ENCODE measurements at places on chromosomes 16 and 17.

DNA sequence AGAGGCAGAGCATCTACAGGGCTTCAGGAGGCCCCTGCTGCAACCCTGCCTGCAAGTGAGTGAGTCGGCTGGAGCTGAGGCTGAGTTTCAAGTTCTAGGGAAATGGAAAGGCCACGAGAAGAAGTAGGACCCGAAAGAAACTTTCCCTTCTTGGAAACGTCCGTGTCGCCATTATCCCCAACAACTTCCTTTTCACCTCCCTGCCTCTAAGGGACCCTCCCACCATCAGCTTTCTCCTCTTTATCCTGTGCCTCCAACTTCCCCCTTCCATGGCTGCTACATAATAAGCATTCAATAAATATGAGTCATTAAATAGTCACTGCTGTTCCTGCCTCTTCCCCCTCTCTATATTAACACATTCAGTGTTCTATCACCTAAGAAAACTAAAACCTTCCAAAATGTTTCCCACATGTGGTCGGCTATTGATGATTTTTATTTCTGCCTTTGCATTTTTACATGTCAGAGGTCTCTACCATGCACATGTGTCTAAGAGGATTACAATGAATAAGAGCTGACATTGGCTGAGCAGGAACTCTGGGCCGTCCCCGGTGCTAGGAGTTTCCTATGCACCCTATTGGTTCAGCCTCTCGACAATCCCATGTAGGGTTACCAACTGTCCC lies 115.9 kb upstream of the TNRC6C start:
- DNase-seq: no peak
- no peaks in the 10 kb centered on the region for H3K27me3 ChIP-seq
- no peaks in the 10 kb centered on the region for H3K36me3 ChIP-seq
- no peak overlapping the region for H3K27ac ChIP-seq
- H3K4me3 ChIP-seq: no peak overlapping the region
- H3K4me1 ChIP-seq: no peaks in the 10 kb centered on the region

DNA sequence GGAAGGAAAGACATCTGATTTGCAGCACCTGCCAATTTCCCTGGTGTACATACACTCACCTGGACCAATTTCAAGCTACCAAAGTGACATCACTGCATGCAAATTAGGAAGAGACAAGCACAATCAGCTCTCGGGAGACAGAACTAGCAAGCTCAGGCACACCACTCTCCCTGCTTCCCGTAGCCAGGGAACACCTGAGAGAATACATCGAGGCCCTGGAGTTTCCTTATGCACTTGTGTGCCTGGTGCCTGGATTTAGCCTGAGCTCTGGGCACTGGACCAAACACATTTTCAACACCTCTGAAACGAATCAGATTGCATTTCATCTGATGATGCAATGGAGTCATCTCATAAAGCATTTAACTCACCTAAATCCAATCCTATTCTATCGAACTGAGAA lies 110.5 kb downstream of the HS3ST2 start:
- H3K36me3 ChIP-seq: no peaks in the 10 kb centered on the region
- H3K27ac ChIP-seq: no peak overlapping the region
- DNase-seq: no peak
- H3K4me3 ChIP-seq: no peak overlapping the region

DNA sequence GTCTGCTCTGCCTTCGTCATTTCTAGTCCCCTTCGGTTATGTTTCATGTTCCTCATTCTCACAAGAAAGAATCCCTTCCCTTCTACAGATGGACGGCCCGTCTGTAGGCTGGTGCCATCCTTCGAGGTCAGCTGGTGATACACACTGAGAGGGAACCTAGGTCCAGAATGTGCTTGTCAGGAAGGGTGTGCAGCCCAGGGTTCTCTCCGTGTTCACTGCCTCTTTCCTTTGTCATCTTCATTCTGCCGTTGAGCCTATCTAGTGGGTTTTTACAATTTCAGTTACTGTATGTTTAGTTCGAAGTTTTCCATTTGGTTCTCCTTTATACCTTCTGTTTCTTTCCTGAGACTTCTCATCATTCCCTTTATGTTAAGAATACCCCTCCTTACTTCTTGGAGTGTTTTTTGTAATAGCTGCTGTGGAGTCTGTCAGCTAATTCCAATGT lies 18.9 kb downstream of the KIAA0513 start:
- H3K4me3 ChIP-seq: no peak overlapping the region
- H3K36me3 ChIP-seq: no peaks in the 10 kb centered on the region
- no peaks in the 10 kb centered on the region for H3K27me3 ChIP-seq

DNA sequence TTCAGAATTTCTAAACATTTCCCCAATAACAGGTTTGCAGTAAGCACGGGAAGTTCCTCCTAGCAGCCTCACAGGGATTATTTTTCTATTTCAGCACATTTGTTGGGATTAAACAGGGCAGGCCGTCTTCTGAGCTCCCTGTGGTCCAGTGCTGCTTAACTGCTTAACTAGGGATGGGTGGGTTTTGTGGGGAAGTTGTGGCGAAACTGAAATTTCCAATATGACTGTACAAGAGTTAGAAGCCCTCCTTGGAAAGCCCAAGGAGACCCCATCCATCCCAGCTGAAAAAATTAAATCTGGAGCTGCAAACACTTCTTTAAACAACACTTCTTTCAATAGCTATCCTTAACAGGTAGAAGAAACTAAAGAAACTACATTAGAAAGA lies 22.2 kb downstream of the FAM117A start:
- peaks cover 16% of the 10 kb centered on the region for H3K4me1 ChIP-seq
- no peaks in the 10 kb centered on the region for H3K36me3 ChIP-seq
- H3K4me3 ChIP-seq: no peak overlapping the region

GRCh38 chr17:81349397-81350319 lies 45.6 kb upstream of the BAHCC1 start:
- peaks cover 37% of the 10 kb centered on the region for H3K27me3 ChIP-seq
- no peak overlapping the region for H3K27ac ChIP-seq
- H3K4me1 ChIP-seq: peaks cover 9% of the 10 kb centered on the region
- H3K36me3 ChIP-seq: no peaks in the 10 kb centered on the region
- no peak overlapping the region for H3K4me3 ChIP-seq

DNA sequence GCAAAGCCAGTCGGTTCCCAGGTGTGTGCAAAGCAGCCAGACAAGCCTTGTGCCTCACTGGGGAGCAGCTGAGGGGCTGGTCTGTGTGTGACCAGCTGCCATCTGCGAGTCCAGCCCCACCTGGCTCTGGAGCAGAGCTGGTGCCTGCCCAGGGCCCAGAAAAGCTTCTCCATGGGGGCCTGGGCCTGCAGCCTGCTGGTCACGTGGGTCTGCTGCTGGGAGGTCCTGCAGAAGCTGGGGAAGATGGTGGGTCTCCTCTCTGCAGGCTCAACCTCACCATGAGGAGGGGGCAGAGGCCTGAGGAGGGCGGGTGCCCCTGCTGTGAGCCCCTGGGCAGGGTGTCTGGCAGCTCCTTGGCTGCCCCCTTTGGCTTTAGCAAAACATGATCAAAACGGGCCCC lies 71.9 kb downstream of the ENGASE start:
- no peaks in the 10 kb centered on the region for H3K36me3 ChIP-seq
- H3K4me3 ChIP-seq: no peak overlapping the region
- peaks cover 10% of the 10 kb centered on the region for H3K4me1 ChIP-seq
- H3K27ac ChIP-seq: no peak overlapping the region
- no peak for DNase-seq

DNA sequence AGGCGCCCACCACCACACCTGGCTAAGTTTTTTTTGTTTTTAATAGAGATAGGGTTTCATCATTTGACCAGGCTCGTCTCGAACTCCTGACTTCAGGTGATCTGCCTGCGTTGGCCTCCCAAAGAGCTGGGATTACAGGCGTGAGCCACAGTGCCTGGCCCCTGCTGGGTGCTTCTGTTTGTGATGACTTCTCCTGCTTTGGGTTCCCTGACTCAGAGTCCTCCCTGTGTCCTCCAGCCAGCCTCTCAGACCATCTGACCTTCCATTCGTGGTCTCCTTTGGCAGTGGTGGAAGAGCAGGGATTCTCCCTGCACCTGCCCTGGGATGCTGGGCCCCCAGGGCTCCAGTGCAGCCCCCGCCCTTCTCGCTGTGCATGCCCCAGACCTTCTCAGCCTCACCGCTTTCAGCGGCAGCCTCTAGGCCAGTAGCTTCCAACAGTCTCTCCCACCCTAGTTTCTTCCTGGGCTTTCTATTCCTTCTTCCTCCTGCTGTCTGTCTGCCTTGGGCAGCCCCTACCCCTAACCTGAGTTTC lies 13.2 kb downstream of the BEAN1 start:
- H3K36me3 ChIP-seq: no peaks in the 10 kb centered on the region
- peaks cover 9% of the 10 kb centered on the region for H3K4me1 ChIP-seq
- H3K27ac ChIP-seq: no peak overlapping the region
- H3K4me3 ChIP-seq: no peak overlapping the region
- no peak for DNase-seq
- H3K27me3 ChIP-seq: no peaks in the 10 kb centered on the region

DNA sequence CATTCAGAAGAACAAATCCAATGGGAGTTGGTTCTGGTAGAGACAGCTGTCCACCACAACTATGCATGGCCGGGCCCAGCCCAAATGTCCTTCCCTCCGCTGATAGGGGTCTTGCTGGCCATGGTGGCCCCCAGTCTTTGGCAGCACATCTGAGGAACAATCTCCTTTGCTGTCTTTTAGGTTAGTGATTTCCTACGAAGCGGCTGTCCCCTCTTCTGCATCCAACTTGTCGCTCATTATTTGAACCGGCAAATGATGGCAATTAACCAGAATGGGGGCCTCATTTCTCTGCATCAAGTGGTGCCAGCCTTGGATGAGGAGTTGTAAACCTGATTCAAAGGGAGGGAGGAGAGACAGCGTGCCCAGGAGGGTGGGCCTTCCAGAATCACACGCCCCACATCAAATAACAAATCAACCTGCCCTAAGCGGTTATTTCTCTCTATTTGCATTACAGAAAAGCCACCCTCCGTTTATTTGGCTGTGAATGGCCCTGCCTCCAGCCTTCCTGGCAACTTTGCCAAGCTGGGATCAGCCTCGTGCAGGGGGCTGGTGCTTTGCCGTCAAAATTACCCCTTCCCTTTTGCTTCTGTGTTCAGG lies 156.5 kb downstream of the RGS9 start:
- H3K27me3 ChIP-seq: no peaks in the 10 kb centered on the region
- H3K36me3 ChIP-seq: no peaks in the 10 kb centered on the region
- DNase-seq: no peak
- no peak overlapping the region for H3K27ac ChIP-seq
- H3K4me1 ChIP-seq: peaks cover 5% of the 10 kb centered on the region

GRCh38 chr16:84532291-84532724 lies 27.8 kb upstream of the MEAK7 start:
- peak overlapping the region; percentile 81 for H3K27ac ChIP-seq
- H3K27me3 ChIP-seq: no peaks in the 10 kb centered on the region
- peak; percentile 90 for DNase-seq
- no peaks in the 10 kb centered on the region for H3K36me3 ChIP-seq
- peaks cover 57% of the 10 kb centered on the region for H3K4me1 ChIP-seq

GRCh38 chr17:17001874-17002520 lies 30.1 kb upstream of the TNFRSF13B start:
- no peak overlapping the region for H3K27ac ChIP-seq
- peak; percentile 90 for DNase-seq
- H3K4me3 ChIP-seq: no peak overlapping the region
- no peaks in the 10 kb centered on the region for H3K27me3 ChIP-seq
- no peaks in the 10 kb centered on the region for H3K36me3 ChIP-seq

DNA sequence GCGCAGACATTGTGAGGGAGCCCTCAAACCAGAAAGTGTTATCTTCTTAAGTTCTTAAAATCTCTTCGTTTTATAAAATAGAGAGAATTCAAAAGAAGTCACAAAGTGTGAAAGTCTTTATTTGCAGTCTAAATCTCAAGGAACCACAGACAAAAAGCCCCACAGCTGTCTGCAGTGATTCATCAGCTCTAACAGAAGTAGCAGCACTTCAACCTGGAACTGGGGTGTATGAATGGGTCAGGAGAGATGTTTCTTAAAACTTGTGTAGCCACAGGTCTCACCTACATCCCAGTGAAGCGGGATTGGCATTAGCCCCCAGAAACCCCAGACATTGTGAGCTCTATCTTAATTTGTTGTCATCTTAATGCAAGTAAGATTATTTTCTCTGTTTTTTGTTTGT lies 61.1 kb downstream of the CDYL2 start:
- H3K36me3 ChIP-seq: no peaks in the 10 kb centered on the region
- H3K27ac ChIP-seq: no peak overlapping the region
- H3K27me3 ChIP-seq: no peaks in the 10 kb centered on the region
- DNase-seq: no peak
- H3K4me3 ChIP-seq: no peak overlapping the region
- H3K4me1 ChIP-seq: no peaks in the 10 kb centered on the region

DNA sequence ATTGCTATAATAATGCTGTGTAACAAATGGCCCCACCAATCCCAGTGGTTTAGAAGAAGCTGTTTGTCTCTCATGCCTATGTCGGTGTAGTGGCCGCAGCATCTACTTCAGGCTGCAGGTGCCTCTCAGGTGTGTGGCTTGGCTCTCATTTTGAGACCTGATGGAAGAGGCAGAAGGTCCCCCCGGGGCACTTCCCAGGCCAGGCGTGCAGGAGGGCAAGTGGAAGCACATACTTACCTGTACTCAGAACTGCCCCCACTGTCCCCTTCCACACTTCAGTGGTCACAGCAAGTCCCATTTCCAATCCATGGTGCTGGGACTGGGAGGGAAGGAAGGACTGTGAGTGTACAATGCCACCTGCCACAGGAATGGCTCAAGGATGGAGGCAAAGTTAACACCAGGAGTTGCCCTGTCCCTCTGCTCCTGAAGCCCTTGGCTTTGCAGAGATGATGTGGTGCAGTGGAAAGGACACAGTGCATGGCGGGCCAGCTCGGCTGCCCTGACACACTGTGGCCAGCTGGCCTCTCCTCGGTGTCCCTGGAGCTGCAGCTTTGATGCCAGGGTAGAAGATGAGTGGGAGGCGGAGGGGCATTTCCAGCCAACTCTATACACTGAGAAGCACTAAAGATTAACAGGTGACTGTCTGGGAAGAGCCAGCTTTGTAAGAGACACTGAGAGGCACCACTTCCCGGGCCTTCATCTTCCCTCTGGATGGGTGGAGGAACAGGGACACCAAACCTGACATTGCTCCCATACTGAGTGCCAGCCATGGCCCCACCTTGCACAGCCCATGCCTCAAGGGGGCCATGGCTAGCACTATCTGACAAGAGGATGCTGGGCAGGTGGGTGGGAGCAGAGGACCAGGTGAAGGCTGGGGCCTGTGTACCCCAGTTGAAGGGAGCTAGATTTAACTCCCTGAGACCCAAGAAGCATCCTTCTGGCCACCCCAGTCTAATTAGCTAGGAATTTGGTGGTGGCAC lies 105.9 kb downstream of the METRNL start:
- no peak overlapping the region for H3K27ac ChIP-seq
- no peak overlapping the region for H3K4me3 ChIP-seq
- no peaks in the 10 kb centered on the region for H3K36me3 ChIP-seq
- no peak for DNase-seq
- no peaks in the 10 kb centered on the region for H3K27me3 ChIP-seq

DNA sequence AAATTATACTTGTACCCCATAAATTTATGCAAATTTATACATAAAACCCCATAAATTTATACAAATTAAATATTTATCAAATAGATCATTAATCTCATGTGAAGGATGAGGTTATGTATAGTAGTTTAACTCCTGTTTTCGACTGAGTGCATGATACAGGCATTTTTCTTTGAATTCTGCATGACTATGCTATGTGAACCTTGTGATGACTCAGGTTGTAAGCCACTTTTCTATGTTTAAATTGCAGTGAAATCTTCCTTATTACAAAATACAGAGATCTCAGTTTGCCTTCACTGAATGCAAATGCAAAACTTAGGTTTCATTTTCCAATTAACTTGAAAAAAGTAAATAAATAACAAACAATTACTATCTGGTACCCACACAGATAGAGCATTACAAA lies 843.7 kb downstream of the CDH11 start:
- H3K4me3 ChIP-seq: no peak overlapping the region
- H3K27me3 ChIP-seq: no peaks in the 10 kb centered on the region
- DNase-seq: no peak
- no peaks in the 10 kb centered on the region for H3K4me1 ChIP-seq

- DNase-seq: no peak
- H3K27me3 ChIP-seq: no peaks in the 10 kb centered on the region
- no peak overlapping the region for H3K27ac ChIP-seq
- no peaks in the 10 kb centered on the region for H3K36me3 ChIP-seq
- H3K4me3 ChIP-seq: no peak overlapping the region
Observed at GRCh38 chr17:21419299-21420239, 43.4 kb downstream of the KCNJ12 start.

All from neural progenitor cell (in vitro differentiated cells).